Activated CD4-positive, alpha-beta T cell treated with anti-CD3 and anti-CD28 coated beads, Interleukin-2, amount 50 U/mL, for 48 hours (primary cell): ENCODE measurements at places on chromosomes 5 and 9.

- DNase-seq = no peak
These were observed 75.4 kb downstream of the BNC2 start for GRCh38 chr9:16794871-16795639.

DNA sequence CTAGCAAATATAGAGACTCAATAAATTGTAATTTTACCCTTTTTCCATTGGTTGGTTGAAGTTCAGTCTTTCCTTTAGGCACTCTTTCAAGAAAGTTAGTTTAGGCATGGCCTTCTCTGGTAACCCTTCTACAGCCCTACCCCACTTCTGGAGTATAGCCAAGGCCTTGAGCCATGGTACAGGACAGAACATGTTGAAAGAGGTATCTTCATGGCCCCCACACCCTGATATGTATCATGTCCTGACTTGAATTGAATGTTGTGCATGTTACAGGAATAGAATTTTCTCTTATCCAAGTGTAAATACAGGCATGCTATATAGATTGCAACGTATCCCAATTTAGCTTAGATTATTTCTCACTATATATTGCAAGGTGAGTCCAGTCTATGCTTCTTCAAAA is 175.6 kb downstream of the CD180 start:
- DNase-seq = no peak

- DNase-seq = no peak
These were observed 845.3 kb upstream of the PTPRD start for GRCh38 chr9:11457825-11458790.

- DNase-seq = no peak
These were observed 7.0 kb downstream of the PAM start for GRCh38 chr5:102762095-102762534.

GRCh38 chr5:1447671-1448361 is 2.6 kb upstream of the SLC6A3 start:
- DNase-seq = no peak

- no peak for DNase-seq
These were observed 388.5 kb downstream of the GABRG2 start for GRCh38 chr5:162456086-162456485.

- DNase-seq = no peak
These were observed 9.0 kb upstream of the NSD1 start for GRCh38 chr5:177124486-177124991.

DNA sequence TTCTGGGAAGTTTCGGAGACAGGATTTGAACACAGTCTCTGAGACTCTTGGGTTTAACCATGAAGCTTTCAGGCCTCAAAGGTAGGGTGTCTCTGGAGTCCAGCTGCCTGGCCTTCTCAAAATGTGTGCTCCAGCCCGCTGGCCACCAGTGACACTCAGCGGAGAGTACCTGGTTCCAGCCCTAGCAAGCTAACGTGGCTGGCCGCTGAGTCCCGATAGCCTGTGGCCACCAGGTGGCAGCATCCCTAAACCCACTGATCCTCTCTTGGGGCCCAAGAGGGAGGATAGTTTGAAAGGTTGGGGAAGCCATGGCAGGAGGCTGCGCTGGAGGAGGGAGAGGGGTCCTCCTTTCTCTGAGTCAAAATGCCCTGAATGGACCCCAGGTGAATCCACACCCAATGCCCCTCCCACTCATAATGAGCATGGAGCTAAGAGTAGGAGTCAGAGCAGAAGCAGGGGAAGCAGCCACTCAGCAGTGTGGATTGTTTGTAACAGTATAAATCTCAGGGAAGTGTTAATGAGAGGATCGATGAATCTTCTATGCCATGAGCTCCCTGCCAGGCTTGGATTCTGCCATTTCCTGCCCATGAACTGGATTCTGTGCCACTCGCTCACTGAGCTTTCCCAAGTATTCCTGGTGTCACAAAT is 5.4 kb upstream of the TIFAB start:
- DNase-seq = peak; percentile 73

GRCh38 chr9:38339087-38339486 is 53.4 kb upstream of the ALDH1B1 start:
- no peak for DNase-seq

- DNase-seq = no peak
These were observed 15.8 kb upstream of the FCHO2 start for GRCh38 chr5:72940082-72940481.

GRCh38 chr5:149747833-149748366 is 17.8 kb downstream of the PPARGC1B start:
- DNase-seq = no peak

- DNase-seq = no peak
These were observed 2.3 kb downstream of the MAN2A1 start for GRCh38 chr5:109691996-109692395.

DNA sequence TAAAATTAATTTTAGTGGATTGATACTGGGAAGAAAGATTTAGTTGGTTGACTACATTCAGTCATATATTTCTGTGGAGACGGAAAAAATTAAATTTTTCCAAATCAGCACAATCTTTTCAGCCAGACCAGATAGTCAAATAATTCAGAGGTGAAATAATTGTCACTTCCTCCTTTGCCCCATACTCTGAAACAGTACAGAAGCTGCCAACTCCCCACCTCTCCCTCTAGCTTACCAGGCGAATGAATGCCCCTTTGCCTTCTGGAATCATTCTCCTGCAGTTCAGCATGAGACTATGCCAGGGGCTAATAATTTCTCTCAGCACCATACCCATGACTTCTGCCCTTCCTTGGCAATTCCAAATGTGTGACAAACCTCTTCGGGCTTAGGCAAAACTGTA is 43.5 kb downstream of the EBF1 start:
- DNase-seq = no peak

- no peak for DNase-seq
These were observed 17.5 kb downstream of the IPPK start for GRCh38 chr9:92652461-92652860.

- DNase-seq = no peak
These were observed 687.1 kb downstream of the TLE1 start for GRCh38 chr9:81002242-81002641.

DNA sequence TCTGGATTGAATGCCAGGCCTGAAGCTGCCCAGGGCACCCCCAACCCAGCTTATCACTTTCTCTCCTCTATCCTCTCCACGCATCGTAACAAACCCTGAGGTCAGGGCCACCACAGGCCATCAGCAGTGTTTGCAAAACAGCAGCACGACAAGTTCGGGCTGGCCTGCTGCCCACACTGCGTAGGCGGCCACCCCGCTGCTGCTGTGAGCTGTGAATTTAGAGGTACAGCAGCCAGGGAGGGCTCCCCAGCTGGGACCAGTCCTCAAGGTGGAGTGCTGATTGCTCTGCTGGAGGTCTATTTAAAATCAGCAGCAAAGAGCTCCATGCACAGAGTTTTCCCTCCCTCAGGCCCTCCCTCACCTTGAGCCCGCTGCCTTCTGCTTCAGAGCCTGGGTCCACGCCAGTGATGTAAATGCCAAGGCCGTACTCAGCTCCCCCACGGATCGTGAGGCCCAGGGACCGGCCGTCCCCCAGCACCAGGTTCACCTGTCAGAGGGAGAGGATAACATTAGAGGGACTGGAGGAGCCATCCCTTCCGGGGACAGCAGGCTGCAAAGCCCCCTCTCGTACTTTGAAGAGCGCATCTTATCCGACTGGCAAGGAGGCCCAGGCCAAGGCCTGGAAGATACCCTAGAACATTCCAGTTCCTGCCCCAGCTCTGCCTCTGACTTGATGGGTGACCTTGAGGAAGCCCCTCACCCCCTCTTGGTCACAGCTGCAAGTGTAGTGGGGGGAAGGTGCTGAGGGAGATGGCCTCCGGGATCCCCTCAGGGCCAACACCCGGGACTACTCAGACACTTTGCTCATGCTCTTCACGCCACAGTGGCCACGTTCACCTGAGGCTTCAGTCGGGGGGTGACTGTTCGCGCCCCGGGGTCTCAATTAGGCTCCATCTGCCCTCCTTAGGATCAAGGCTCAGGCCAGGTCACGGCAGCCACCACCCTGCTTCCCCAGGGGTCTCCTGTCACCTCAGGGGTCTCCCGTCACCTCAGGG is 39.1 kb downstream of the WHRN start:
- DNase-seq = peak; percentile 1

DNA sequence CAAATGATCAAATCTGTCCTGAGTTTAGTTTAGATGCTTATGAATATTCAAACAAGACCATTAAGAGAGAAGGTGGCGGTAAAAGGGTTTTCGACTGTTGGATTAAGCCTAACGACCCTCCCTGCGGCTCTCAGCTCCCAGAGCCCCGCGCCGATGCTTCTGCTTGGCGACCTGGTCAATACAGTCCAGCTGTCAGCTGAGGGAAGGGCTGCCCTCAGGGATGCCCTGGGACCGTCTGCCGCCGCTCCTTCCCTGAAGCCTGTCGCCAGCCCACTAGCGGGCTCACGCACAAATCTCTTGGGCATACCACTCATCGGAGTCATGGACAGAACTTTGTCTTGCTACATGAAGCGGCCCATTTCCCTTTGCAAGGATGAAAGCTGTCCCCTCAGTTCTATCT is 136.6 kb upstream of the RAPGEF1 start:
- DNase-seq = no peak

DNA sequence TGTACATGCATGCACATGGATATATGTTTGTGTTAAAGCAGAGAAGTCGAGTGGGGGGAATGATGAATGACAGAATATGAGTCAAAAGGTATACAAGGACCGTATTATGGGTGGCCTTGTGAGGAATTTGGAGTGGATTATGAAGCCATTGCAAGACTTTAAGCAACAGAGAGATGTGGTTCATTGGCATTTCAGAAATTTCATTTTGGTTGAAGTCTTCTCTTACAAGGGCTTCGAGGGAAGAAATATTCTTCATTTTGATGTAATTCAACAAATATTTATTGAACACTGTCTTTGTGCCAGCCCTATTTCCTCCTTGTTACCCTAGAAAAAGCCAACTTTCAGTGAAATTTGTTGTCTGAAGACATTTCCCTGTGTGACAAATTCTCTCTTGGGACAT is 83.9 kb upstream of the SLCO6A1 start:
- no peak for DNase-seq

DNA sequence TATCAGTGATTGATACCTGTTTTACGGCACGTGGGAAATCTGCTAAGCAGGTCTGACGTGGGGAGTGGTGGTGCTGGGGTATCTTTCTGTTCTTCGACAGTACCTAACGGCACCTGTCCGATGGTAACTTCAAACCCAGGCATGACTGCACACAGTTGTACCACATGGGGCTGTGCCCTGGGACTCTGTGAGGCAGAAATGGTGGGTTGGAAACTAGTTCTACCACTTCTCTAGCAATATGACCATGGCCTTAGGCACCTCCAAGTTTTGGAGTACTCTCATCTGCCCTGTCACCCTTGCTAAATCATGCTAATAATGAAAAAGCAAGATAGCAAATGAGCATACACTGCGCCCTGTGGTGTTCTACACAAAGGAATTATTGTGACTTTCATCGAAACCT is 30.9 kb downstream of the EPB41L4B start:
- DNase-seq = no peak

- DNase-seq = peak; percentile 33
These were observed 9.1 kb downstream of the PTCH1 start for GRCh38 chr9:95507464-95508241.

GRCh38 chr9:112384690-112385089 is 4.8 kb downstream of the HSDL2 start:
- no peak for DNase-seq

- no peak for DNase-seq
These were observed 213.6 kb downstream of the EFNA5 start for GRCh38 chr5:107457138-107457537.

- DNase-seq = no peak
These were observed 172.4 kb downstream of the IRX2 start for GRCh38 chr5:2579126-2579525.

- DNase-seq = no peak
These were observed 294.3 kb downstream of the TAF11L14 start for GRCh38 chr5:17928581-17928981.

GRCh38 chr5:84260939-84261338 is 123.7 kb downstream of the EDIL3 start:
- no peak for DNase-seq

GRCh38 chr9:2053883-2054845 is 39.0 kb downstream of the SMARCA2 start:
- DNase-seq = peak; percentile 72

- peak; percentile 37 for DNase-seq
These were observed 150.0 kb downstream of the CDC42SE2 start for GRCh38 chr5:131413605-131414559.

GRCh38 chr5:71844862-71845261 is 125.8 kb downstream of the CARTPT start:
- DNase-seq = no peak

DNA sequence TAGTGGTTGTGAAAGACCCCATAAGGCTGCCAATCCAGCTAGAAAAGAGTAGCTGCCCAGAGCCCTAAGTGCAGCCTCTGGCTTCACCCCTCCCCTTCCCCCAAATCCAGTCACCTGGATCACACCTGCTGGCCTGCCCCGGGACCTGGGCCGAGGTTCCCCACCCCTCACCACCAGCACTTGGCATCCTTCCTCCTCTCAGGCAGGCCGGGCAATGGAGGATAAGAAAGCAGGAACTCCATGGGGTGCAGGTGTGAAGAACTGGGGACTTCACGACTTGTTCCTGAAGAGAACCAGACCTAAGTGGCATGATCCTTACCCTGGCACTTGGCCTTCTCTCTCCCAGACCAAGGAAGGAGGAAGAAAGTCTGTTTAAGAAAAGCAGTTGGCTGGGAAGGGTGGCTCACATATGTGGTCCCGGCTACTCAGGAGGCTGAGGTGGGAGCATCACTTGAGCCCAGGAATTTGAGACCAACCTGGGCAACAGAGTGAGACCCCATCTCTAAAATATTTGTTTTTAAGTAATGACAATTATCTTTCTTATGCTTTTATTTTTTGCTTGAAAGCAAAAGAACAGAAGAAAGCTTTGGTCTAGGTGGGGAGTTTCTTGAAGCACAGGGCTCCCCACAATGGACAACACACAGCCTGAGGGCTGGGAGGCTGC is 131.1 kb downstream of the PAX5 start:
- no peak for DNase-seq

DNA sequence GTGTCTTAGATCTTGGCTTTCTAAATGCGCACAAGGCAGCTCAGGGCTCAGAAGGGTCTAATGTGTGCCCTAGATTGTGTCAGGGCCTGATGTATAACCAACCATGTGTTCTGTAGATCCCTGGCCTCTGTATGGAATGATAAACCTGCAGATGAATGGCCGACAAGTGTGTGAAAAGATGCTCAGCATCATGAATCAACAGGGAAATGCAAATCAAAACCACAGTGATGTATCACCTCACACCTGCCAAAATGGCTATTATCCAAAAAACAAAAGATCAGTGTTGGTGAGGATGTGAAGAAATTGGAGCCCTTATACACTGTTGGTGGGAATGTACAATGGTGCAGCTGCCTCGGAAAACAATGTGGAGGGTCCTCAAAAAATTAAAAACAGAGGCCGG is 489.8 kb downstream of the SEMA5A start:
- DNase-seq = no peak

GRCh38 chr9:36882594-36882993 is 151.5 kb downstream of the PAX5 start:
- DNase-seq = no peak

DNA sequence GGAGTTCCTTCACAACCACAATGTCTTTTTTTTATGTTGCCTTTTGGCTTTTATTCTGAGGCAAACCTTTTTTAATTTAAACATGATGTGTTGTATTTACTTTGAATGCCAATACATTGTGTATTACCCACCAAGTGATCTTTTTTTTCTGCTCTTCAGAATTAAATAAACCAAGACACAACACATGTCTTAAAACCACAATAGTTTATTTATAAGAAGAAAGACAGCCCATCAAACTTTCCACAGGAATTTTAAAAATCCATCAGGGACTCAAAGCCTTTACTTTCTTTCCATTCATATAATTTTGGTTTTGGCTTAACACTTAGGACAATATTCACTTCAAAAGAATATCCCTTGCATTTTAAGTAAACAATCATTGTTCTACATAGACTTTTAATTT is 321.8 kb upstream of the MEF2C start:
- DNase-seq = no peak

GRCh38 chr5:172713113-172713808 is 57.7 kb downstream of the DUSP1 start:
- DNase-seq = peak; percentile 74
